ENCODE measurements at places on chromosomes 7 and 10. TPM values are rescaled to one million over a fixed set of nuclear protein-coding genes. Genes with fewer than 3 reads are reported as not detected.

DNA sequence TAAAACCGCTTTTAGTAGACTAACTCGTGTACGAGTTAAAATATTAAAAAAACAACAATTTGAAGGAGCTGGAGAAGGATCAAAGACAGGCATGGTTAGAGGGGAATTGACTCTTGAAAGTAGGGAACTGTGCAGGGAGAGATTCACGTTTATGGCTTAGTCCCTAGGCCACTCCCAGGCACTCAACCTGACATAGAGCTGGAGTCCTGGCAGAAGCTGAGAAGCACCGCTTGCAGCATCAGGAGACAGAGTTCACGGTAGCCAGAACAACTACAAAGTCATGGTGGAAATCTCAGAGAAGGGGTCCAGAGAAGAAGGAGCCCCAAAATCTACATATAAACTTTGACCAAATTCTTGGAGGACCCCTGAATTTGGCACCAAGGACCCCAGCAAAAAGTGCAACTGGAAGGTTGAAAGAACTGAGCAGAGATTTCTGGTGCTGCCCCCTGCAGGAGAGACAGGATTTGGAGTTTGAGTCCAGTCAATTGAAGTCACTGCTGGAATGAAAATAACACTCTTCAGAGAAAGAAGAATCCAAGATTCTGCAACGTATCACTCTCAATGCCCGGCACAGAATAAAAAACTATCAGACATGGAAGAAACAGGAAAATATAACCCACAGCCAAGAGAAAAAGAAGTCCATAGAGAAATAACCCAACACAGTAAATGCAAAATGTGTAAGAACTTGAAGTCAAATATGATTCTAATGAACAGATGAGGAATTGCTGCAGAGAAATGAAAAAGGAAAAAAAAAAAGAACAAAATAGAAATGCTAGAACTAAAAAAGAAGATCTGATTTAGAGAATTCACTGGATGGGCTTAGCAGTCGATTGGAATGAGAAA is 493.3 kb upstream of the PODXL start:
- DNase-seq = peak; percentile 25

GRCh38 chr7:47318395-47319182 is 263.3 kb downstream of the TNS3 start:
- DNase-seq = no peak

Gene CYP2C19
- total RNA-seq = 6.1 TPM

GRCh38 chr10:103181244-103181643 is 11.8 kb downstream of the NT5C2 start:
- no peak for DNase-seq
